ENCODE measurements at places on chromosomes 3 and 15.

GRCh38 chr15:66617137-66618090 lies 51.6 kb upstream of the LCTL start:
- no peak for DNase-seq

DNA sequence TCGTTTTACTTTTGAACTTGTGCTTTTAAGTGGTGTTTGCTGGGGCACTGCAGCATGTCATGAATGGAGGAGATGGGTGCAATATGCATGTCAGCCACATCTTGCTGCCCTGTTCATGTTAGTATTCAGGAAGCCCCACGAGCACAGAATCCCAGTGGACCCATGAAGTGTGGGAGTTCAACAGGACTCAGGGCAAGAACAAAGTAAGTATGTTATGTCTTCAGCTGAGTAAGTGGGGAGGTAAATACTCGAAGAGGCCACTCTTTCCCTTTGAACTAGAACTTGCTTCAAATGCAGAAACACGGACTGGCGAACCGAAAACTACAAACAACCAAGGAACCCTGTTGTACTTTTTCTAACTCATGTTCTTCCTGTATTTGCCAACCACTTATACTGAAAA lies 23.4 kb downstream of the SOX14 start:
- DNase-seq = no peak

DNA sequence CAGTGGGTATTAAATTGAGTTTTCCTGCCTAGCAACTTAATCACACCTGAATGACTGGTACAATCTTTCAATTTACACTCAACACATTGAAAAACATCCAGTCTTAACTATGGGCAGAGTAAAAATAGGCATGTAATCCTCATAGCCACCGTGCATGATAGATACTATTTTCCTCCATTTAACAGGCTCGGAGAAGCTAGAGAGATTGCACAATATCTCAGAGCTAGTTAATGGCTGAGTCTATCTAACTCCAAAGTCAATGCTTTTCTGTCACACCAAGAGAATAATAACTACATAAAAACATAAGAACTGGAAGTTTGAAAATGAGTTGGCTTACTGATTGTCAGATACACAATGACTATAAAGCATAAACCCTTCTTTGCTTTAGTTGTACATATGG lies 36.8 kb downstream of the LSAMP start:
- no peak for DNase-seq

- DNase-seq = no peak
Measured at GRCh38 chr3:126481808-126482502, 6.3 kb upstream of the ZXDC start.

- no peak for DNase-seq
Measured at GRCh38 chr3:69082805-69083204, 1.9 kb upstream of the ARL6IP5 start.

GRCh38 chr15:61090386-61091288 lies 138.5 kb downstream of the RORA start:
- DNase-seq = no peak

GRCh38 chr15:88635318-88635717 lies 3.5 kb upstream of the ISG20 start:
- no peak for DNase-seq

DNA sequence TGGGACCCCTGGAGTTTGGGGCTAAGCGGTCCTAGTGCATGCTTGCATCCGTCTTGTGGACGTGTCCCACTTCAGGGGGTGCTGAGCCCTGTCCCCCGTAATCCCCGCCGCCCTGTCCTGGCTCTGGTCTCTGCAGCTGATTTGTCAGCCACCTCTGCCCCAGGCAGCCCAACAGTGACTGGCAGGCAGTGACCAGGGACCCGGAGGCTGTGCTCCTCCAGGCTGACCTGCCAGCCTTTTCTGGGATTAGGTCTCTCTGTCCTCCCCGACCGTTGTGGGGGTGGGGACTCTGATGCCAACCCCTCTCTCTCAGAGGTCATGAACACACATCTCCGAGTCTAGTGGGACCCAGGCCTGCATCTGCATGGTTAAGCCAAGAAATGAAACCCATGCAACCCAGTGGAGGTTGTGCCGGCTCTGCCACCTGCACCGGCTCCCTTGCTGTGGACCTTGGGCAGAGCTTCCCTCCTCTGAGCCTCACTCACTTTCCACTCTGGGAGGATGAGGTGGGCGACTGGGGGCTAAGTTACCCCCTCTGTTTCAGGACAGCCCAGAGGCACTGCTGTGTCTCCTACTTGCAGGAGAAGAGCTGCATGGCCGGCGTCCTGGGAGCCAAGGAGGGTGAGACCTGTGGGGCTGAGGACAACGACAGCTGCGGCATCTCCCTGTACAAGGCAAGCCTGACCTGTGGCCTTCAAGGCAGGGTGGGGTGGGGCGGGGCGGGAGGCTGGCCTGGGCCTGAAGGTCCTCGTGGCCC lies 60.2 kb downstream of the FBLN2 start:
- DNase-seq = no peak

- peak; percentile 30 for DNase-seq
Measured at GRCh38 chr15:85475317-85475701, 94.9 kb downstream of the AKAP13 start.

DNA sequence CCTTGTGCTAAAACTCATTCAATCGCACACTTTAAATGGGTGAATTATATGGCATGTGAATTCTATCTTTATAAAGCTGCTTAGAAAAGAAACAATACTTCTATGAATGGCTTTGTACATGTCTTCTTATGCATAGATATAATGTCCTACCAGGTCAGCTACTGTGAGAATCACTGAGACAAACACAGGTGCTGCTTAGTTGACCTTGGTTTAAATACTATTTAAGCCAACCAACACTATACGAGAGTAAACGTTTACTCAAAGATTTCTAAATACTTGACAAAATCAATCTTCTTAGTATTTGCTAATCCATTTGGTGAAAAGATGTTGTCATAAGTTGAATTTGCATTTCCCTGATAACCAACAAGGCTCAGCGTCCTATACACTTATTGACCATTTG lies 260.3 kb downstream of the ADAMTS17 start:
- no peak for DNase-seq

DNA sequence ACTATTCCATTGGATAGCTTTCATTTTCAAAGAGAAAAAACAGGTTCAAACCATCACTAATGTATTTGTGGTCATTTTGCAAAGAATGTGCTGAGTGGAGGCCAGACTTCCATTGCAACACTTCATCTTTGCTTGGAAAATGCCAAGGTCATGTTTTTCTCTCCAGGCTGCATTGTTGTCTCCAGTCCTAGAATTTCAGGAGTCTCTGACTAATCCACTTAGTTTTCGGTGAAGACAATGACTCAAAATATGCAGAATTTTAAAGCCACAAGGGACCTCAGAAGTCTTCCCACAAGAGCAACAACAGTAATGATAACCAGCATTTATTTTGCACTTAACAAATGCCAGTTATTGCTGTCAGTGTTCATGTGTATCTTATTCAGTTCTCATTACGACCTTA lies 277.0 kb downstream of the RYR3 start:
- DNase-seq = no peak

GRCh38 chr3:60703956-60704736 lies 547.1 kb downstream of the FHIT start:
- no peak for DNase-seq

DNA sequence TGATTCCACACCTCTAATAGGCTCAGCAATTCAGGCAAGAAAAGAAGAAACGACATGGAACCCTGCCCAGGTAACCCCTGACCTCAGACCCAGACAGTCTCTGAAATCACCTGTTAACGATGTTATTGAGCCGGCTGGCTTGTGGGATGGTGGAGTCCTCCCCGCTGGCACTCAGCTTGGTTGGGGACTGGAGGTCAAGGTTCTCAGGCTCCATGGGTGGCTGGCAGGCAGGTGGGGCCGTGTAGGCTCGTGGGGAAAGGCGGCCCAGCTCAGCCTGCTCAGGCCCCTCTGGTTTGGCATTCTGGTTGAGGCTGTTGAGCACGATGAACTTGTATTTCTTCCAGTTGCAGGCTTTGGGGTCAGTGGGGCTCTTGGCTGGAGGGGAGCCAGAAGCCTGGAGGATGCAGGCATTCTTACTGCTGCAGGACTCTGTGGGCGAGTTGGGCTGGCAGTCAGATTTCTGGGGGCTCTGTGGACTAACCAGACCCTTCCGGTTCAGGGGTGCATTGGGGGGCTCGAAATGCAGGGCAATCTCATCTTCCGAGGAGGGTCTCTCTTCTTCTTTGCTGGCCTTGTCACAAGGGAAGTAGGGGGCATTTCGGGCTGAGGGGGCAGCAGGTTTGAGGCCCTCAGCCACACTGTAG lies 16.2 kb downstream of the BCL6 start:
- DNase-seq = no peak

DNA sequence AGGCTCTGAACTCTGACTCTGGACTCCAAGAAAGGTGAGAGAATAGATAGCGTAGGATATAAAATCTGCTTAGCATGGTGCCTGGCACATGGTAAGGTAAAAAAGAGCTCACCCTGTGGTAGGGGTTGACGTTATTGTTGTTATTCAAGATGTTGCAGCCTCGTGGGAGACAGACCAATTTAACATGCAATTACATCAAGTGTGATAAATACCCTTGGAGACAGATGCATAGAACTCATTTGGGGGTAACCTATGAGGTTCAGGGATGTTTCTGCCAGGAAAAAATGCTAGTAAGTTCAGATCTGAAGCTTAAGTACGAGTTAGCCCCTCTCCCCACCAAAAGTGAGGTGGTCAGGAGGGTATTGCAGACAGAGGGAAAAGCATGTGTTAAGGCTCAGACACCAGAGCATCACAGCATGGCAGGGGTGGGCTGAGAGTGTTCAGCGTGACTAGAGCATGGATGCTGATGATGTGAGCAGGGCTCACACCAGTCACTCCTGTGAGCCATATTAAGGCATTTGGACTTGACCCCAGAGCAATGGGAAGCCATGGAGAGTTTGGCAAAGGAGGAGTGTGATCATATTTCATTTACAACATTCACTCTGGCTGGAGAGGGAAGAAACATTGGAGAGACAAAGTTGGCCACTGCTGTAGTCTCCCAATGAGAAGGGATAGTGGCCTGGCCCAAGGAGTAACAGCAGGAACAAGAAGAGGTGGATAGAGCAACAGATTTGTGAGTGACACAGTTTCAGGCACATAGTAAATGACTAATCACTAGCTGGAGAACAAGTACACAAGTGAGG lies 181.0 kb downstream of the UACA start:
- no peak for DNase-seq

DNA sequence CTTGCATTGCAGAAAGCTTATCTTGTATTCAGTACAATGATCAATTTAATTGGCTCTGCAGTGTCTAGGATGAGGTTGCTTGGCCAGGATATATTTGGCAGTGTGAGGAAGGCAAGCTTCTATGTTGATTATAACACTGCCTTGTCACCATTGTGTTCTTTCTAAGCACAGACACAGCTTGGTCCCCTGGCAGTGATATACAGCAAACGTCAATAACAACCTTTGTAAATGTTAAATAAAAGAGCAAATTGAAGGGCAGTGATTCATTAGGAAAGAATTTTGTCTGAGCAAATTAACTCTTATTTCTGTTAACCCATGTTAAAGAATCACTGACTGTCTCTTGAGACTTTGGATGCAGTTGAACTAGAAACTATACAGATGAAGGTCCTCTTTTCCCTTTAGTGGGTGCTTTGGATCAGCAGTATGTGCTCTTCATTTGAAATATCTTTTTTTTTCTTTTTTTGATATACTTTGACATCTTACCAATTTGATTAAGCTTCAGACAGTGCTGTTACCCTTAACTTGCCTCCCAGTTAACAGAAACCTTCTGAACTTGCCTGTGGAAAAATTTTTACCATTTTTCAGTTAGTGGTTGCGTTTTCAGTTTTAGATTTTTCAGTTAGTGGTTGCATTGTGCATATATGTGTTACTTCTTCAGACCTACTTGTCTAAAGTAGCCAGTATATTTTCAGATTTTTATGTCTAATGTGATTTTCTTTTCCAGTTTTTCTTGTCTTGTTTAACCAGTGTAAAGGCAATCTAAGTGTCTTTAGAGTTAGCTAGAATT lies 199.8 kb downstream of the TCF12 start:
- no peak for DNase-seq

GRCh38 chr15:72456684-72457083 lies 17.4 kb upstream of the ARIH1 start:
- no peak for DNase-seq

DNA sequence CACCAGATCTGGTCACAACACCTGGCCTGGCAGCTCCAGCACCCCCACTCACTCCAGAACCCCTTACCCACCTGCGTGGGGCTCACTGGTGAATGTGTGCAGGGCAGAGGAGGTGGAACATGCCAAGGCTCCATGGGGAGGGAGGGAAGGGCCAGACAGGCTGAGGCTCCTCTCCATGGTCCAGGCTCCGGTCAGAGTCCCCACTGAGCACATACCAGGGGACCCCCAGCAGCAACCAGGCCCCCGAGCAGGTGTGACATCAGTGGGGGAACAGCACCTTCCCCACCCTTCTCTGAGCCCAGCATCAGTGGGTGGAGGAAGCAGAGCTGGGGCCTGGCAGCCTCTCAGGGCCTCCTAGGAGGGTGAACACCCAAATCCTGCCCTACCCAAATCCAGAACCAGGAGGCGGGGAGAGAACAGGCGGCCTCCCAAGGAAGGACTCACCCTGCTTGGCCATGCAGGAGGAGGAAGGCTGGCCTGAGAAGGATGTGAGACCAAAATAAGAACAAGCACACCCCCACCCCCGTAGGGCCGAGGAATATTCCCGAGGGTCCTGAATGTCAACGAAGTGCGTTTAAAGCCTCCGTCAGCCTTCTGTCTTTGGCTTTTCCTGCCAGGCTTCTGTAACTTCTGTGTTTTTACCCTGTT lies 1.1 kb upstream of the GP9 start:
- DNase-seq = no peak

DNA sequence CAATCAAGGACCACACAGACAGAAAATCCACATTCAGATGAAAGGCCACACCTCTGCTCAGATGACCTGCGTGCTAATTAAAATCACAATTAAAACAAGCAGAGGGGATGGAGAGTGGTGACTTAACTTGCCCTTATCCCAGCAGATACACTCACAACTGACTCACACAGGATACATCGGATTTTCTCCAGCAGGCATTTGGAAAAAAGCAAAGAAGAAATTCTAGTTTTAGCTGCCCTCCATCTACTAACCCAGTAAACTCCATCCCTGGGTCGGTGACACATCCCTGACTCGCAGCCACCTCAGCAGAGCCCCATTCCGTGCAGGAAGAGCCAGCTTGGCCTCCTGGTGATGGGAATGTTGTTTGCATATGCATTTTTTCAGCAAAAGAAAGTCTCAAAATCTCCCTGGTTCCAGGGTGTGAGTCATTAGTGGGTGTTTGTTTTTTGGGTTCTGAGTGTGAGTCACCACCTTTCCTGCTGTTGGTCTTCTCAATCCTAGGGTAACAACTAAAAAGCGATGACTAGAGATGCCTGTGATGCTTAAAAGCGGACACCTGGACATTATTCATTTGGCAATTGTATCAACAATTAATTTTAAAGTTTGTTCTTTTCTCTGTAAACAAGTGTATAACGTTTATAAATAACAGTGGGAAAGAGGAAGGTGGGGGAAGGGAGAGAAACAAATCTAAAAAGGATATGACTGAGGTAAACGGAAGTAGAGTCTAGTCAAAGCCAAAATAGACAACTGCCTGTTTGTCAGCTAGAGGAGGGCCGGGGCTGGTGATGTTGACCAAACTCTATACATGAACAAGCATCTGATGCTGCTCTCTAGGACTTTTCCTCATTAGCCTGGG lies 49.8 kb upstream of the SLC4A7 start:
- no peak for DNase-seq

GRCh38 chr3:174116421-174116820 lies 718.9 kb downstream of the NLGN1 start:
- DNase-seq = no peak

Data from memory B cell (primary cell).